NCI-H748 treated with DMSO at 0.1 percent for 48 hours (cell line): ENCODE measurements at places on chromosomes 2 and 18.

DNA sequence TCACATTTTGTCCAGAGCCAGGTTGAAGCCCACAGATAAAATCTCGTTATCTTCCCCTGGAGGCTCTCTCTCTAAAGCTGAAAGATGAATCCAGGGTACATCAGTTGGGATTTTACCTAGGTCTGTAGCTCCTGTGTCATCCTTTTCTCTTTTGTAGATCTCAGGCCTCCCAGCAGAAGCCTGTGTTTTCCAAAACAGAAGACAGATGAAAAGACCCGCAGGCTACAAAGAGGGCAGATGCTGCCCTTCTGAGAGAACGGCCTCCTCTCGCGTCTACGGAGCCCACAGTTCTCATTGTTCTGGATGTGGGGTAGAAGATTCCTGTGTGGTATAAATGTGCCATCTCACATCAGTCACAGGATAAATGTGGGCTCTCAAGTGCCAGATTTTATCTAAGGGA is 139.5 kb downstream of the SUCLG1 start:
- no peak for DNase-seq

- DNase-seq: no peak
Observed at GRCh38 chr2:33216508-33217182, 259.8 kb upstream of the RASGRP3 start.

DNA sequence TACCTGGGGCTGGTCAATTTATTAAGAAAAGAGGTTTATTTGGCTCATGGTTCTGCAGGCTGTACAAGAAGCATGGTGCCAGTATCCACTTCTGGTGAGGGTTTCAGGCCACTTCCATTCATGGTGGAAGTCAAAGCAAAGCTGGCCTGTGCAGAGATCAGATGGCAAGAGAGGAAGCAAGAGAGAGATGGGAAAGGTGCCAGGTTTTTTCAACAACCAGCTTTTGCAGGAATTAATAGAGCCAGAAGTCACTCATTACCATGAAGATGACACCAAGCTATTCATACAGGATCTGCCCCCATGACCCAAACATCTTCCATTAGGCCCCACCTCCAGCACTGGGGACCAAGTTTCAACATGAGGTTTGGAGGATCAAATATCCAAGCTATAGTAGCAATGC is 56.8 kb upstream of the ST3GAL5 start:
- DNase-seq: no peak

DNA sequence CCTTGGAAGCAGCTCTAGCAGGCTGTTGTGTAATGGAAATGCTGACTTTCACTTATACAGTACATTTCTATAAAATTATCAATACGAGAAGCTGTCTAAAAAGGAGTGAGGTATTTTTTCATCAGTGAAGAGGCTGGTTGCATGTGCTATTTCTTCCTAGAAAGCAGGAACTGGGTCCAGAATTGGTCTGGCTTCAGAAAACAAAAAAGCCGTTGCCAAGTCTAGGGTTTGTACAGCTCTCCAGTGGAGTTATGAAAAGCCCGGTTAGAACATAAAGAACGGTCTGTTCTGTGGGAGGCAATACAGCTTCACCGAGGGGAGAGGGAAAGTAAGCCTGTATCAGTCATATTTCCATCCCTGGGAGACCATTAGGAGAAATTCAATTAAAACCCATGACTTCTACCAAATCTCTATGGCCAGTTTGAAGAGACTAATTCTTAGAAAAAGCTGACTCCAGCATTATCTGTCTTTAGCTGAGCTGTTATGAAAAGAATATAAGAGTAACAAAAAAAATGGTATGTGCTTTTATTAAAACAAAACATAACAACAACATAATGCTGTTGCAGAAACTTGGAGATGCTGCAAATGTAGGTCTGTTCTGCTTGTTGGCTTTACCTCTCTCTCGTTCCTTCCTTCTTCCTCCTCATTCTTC is 217.0 kb downstream of the CMPK2 start:
- DNase-seq: no peak

GRCh38 chr2:18925296-18925695 is 335.9 kb upstream of the NT5C1B start:
- DNase-seq: no peak

GRCh38 chr18:50410894-50411293 is 36.0 kb downstream of the SKA1 start:
- no peak for DNase-seq

DNA sequence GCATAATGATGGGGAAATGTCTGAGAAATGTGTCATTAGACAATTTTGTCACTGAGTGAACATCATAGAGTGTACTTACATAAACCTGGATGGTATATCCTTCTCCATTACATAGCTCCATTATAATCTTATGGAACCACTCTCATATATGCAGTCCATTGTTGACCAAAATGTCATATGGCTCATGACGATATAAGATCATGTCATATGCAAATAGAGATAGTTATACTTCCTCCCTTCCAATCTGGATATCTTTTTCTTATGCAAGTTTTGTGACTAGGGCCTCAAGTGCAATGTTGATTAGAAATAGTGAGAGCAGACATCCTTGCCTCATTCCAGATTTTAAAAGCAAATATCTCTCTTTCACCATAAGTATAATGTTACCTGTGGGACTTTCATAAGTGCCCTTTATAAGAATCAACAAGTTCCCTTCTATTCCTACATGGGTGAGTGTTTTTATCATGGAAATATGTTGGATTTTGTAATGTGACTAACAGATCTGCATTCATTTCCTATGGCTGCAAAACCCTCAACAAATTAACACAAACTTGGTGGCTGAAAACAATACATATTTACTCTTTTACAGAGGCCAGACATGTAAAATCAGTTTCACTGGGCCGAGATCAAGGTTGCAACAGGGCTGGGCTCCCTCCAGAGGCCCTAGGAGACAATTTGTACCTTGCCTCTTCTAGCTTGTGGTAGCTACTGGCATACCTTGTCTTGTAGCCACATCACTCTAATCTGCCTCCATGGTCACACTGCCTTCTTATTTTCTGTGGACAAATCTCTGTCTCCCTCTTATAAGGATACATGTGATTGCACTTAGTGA is 21.6 kb upstream of the SULT1C4 start:
- no peak for DNase-seq

DNA sequence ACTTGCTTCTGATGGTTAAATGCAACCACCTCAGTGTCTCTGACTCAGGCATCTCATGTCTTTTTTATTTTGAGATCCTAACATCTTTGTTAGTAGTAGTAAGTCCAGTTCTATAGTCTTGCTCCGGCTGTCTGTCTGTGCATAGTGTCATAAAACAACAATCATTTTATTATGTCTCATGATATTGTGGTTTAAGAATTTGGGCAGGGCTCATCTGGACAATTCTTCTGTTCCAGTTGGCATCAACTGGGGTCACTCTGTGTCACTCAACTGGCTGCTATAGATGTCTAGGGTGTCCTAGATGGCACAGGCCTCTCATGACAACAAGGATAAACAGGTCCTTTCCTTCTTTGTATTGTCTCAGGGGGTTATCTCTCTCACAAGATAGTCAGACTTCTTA is 299.6 kb upstream of the ZNF521 start:
- DNase-seq: no peak

DNA sequence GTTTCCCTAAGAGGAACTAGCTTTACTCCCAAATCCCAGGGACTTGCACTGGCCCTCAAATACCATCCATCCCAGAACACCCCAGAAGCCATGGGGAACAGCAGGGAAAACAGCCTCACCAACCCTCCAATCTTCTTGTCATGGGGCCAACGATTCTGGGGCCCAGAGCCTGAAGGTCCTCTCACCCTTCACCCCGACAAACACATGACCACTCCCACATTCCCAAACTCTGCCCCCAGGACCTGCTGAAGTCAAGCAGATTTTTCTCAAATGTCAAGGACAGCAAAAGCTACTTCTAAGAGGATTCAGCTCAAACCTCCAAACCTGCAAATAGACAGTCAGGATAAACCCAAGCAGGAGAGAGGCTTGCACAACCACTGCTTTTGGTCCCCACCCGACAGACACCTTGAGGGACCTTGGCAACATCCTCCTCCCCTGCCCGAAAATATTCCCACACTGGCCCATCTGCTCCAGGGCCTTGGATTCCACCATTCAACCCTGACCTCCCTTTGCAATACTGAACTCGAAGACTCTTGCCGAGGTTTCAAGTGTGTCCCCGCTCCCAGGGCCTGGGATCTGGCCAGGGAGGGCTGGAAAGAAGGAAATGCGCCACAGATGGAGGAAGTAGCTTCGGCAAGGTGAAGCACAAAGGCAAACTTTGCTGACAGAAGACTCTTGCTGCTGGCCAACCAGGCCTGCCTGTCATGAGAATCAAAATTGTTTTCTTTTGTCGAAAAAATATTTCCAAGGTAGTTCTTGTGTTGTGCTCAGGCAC is 143.3 kb downstream of the ZFP36L2 start:
- DNase-seq: no peak

DNA sequence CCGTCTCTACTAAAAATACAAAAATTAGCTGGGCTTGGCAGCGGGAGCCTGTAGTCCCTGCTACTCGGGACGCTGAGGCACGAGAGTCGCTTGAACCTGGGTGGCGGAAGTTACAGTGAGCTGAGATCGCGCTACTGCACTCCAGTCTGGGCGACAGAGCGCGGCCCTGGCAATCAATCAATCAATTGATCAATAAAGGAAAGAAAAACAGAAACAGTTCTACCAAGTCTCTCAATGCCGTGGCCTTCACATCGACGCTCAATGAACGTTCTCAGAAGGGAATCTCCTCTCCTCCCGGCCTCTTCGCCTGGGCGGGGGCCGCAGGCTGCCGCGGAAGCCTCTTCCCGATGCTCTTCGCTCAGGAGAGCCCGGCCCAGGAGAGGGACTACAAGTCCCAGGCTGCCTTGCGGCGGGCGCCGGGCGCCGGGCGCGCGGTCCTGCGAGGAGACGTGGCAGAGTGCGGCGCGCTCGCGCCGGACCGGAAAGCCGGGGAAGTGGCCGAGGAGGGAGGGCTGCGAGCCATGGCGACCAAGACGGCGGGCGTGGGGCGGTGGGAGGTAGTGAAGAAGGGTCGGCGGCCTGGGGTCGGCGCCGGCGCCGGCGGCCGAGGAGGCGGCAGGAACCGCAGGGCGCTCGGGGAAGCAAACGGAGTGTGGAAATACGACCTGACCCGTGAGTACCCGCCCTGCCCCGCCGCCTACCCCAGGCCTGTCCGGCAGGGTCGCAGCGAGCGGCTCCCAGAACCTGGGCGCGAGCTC is at the start of gene TMEM214:
TSS of gene TMEM214 (plus strand) at position 471 of the 758 bp plus-strand sequence. CDS start at position 522, 51 bp downstream.
- peak; percentile 74 for DNase-seq

DNA sequence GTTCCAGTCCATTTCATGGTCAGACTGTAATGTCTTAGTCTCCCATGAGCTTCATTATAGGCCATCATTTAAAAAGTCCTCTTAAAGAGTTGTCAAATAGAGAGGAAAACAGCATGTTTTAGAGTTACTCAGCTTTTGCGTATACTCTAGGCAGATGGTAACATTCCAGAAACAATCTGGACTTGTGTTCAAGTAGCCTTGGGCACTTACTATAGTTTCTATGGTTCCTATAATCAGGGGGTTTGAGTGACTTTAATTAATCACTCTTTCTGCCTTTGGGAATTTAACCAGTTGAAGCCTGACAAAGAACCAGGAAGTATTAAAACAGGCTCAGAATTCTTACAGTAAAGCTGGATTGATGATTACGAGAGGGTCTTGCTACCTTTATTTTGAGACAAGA is 42.1 kb upstream of the SCN7A start:
- no peak for DNase-seq

DNA sequence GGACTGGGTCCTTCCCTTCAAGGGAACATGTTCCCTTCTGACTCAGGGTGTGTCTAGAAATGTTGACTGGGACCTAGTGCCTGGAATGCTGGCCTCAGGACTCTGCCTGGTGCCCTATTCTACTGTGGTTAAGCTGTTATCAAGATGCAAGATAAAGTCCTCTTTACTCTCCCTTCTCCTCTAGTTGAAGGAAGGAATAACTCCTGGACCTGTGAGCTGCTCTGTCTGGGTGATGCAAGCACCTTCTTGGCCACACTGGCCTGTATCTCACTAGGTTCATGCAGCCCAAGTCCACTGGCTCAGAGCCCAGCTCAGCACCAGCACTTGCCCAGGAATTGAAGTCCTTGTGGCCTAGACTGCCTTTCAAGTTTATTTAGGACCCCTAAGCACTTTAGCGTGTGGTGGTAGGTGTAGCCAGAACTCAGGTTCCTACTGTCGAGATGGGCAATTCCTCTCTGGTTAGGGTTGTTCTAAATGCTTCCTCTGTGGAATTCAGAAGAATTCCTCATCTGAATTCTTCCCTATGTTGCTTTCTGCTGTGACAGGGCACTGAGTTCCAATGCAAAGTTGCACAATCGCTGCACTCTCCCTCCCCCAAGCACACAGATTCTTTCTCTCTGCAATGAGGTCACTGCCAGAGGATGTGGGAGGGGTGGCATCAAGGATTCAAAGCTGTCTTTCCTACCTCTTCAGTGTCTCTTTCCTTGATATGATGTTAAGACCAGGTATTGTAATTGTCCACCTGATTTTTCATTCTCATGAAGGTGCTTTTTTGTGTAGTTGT is 54.7 kb downstream of the VWC2L start:
- no peak for DNase-seq

DNA sequence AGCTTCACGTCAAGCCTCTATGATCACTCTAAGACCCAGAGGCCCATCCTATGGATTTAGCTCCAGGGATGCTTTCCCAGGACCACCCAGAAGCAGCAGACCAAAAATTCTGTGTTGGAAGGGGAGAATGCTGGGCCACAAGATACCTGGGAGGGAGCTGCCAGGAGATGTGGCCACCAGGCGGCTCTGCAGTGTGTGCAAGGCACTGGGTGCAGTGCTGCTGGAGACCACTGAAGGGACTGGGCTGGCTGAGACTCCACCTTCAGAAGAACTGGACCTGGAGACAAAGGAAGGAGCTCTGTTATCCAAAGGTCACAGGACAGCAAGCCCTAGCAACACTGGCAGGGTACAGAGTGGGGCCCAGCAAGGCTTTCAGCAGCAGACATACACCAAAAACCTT is 34.0 kb downstream of the KANSL3 start:
- no peak for DNase-seq

DNA sequence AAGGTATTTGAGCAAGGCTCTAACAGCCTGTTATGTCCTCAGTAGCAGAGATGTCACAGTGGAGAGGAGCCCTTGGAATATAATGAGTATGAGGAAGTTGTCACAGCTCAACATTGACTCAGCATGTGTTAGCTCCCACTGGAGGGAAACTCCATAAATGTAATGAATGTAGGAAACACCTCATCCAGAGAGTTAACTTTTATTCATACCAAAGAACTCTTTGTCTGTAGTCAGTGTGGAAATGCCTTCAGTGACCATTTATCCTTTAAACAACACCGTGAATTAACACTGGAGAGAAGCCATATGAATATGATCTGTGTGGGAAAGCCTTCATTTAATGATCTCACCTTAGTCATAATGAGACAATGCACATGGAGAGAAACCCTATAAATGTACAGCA is 59.7 kb downstream of the CYP1B1 start:
- no peak for DNase-seq

DNA sequence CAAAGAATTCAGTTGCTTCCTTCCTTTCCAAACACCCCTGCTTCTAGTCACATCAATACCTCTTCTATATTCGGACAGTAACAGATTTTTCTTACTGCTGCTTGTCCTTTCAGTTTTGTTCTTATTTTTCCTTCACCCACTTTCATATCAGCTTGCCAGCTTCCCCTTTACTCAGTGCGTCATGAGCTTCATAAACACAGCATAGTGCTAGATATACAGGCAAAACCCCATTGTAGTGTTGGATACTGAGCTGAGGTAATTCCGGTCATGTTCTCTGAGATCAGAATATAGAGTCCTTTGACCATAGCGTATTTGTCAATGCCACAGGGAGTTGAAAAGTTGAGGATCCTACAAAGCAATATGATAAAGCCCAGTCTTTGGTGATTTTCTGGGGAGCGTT is 2.4 kb downstream of the FARP2 start:
- no peak for DNase-seq
